ENCODE measurements at places on chromosomes 12 and 14.

- DNase-seq: no peak
Measured at GRCh38 chr14:21168055-21168454, 12.2 kb upstream of the OR5AU1 start.

DNA sequence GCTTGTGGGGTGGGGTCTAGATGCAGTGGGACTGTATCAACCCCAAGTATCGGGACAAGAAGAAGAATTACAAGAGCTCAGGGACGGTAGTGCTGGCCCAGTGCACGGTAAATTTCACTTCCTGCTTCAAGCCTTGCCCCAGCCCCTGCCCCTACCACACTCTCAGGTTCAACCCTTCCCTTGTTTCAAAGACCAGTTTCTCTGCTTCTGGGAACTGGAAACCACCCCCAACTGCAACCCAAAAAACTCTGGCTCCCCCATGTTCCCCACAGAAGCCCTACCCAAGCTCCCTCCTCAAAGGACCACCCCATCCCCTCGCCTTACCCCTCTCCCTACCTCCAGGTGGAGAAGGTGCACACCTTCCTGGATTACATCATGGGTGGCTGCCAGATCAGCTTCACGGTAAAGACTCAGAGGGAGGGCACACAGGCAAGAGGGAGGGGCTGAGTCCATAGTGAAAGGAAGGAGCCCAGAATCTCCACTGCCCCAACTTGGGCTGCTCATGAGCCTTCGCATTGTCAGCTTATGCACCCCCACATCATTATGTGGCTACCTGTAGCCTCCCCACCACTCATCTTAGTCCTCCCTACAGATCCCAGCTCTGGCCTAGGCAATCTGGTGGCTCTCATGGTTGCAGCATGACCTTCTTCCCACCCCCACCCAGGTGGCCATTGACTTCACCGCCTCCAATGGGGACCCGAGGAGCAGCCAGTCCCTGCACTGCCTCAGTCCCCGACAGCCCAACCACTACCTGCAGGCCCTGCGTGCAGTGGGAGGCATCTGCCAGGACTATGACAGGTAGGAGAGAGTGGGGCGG is 4.3 kb downstream of the CPNE6 start:
- no peak for DNase-seq

GRCh38 chr12:16020031-16020430 is 108.9 kb downstream of the DERA start:
- no peak for DNase-seq

DNA sequence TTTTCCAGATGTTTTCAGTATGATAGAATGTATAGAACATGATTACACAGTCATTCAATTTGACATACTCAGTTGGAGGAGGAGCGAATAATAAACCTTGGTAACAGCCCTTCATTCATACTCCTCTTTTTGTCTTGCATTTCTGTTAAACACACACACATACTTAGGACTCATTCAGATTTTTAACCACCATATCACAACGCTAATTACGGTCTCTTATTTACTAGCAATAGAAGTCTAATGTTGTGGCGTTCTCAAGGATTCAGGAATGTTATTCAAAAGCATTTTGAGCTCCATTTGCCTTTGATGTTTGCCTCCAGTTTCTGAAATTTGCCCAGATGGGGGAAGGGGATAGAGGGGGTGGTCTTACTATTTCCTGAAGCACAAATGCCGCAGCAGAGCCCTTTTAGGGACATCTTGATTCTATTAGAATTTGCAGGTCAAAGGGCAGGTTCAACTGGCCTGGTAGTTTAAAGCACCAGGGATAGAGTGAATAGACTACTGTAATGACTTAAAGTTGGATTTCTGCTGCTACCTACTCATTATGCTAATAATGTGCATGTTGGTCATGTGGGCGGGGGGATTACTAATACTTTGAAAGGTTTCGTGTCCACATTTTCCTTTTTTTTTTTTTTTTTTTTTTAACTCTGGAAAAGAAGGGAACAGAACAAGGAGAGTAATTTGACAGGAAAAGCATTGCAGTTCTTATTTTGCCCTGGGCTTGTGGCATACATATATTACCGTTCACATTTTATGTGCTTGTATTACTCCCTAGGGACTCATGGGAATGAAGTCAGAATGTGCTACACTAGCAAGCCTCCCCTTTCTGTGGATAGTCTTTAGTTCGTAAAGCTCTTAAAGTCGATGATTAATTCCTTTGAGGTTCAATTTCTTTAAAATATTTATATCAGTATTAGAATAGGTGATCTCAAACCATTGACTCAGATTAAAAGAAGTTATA is 226.8 kb downstream of the FBXL14 start:
- DNase-seq: no peak

DNA sequence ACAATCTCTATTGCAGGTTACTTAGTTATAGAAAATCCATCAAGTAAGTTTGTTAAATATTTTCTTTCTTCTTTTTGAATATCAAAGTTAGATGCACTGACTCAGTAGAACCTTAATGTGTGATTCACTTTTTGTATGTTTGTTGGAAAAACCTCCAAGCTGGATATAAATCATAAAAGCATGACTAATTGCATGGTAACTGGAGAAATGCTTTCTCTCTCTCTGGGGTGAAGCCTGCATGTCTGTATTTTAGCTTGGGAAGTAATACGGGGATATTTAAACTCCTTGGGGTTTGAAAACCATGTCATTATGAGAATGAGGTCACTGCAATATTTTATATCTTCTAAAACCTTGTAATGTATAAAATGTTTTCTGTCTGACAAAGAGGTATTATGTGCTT is 58.6 kb upstream of the MYF6 start:
- no peak for DNase-seq

DNA sequence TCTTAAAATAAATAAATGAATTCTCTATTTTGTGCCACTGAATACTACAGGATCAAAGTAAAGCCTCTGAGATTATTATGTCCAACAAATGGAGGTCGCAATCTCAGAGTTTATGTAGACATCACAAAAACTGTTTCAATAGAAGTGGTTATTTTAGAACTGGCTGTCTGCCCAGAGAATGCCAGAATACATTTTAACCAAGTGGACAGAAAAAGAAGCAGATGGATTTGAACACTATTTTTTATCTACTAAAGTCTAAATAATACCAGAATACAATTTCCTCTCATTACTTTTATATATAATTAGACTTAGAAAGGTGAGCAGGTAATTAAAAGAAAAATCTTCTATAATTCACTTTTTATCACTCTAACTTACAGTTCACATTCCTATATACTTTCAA is 118.3 kb downstream of the MED13L start:
- DNase-seq: no peak

- no peak for DNase-seq
Measured at GRCh38 chr14:42370056-42370455, 763.4 kb downstream of the LRFN5 start.

- DNase-seq: no peak
Measured at GRCh38 chr14:62655166-62655565, 390.1 kb downstream of the KCNH5 start.
